ENCODE measurements at places on chromosomes 7 and 10.

DNA sequence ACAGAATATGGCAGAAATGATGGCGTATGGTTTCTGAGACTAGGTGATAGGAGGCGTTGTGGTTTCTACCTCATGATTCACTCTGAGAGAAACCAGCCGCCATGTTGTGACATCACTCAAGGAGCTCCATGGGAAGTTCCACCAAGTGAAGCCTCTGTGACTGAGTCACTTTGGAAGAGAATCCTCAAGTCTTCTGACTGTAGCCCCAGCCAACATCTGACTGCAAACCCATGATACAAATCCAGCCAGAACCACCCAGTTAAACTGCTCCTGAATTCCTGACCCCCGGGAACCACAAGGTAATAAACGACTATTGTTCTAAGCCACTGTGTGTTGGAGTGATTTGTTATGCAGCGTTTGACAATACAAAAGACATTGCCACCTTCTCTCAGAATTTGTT is 91.1 kb upstream of the CARD11 start:
- DNase-seq, result no peak

GRCh38 chr7:100864263-100864845 is 2.8 kb upstream of the TRIP6 start:
- no peak for DNase-seq

DNA sequence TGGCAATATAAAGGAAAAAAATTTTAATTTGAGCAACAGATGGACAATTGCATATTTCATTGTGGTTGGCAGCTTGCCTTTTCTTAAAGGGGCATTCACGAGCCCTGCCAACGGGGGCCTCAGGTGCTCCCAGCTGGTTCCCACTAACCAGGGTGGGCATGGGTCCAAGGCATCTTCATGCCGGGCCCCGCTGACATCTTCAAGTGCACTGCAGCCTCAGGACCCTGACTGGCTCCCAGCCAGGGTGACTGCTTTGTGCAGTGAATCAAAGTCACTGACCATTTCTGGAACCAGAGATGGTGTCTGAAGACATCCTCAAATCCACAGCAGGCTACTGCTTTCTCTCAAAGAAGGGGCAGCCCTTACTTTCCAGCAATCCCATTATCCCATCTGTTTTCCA is 275.2 kb upstream of the MGMT start:
- DNase-seq, result no peak

GRCh38 chr10:93334901-93335327 is 147.2 kb downstream of the MYOF start:
- DNase-seq, result no peak

DNA sequence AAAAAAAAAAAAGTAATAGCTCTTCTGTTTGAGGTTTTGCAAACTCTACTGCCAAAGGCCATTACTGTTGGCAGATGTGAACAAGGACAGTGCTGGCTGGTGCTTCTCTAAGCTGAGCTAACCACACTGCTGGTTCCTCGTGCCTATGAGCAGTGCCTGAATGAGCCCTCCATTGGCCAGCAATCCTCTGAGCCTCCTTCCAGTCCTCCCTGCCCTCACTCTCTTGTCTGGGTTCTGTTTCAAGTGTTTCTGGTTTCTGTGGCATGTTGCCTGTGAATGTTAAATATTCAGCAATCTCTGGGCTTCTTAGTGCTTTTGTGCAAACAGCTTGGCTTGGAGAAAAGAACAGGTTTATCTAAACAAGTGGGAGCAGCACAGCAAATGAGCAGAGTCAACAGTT is 161.3 kb upstream of the AUTS2 start:
- DNase-seq, result no peak

DNA sequence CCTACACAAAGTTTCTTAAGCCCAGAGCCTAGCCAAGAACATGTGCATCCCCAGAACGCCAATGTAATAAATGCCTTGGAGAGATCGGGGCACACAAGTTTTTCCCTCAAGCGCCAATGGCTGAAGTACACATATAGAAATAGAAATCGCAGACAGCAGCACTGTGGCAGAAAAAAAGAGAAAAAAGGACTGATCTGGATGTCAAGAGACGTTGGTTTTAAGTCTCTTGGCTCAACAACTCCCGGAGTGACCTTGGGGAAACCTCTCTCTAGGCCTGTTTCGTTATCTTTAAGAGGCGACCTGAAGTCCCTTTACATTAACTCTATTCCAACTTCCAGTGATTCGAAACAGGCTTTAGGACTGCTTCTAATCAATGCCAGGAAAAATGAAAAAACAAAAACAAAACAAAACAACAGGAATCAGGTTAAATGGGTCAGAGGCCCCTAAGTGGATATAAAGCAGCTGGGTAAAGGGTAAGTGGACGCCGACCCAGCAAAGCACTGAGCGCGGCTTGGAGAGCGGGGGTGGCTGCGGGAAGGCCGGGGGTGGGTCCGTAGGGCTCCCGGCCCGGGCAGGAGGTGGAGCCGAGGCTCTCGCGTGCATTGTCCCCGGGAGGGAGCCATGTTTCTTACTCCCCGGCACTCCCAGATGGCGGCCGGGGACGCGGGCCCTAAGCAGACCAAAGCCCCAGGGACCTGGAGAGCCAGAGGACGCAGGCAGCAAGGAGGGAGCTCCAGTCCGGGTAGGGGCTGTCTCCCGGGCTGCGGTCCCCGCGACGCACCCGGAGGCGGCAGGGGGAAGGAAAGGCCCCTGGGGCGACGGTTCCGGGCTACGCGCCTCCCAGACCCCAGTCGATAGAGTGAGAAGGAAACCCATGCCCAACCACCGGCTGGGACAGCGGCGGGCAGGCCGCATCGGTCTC is 757 bp downstream of the EIF3A start:
- no peak for DNase-seq

DNA sequence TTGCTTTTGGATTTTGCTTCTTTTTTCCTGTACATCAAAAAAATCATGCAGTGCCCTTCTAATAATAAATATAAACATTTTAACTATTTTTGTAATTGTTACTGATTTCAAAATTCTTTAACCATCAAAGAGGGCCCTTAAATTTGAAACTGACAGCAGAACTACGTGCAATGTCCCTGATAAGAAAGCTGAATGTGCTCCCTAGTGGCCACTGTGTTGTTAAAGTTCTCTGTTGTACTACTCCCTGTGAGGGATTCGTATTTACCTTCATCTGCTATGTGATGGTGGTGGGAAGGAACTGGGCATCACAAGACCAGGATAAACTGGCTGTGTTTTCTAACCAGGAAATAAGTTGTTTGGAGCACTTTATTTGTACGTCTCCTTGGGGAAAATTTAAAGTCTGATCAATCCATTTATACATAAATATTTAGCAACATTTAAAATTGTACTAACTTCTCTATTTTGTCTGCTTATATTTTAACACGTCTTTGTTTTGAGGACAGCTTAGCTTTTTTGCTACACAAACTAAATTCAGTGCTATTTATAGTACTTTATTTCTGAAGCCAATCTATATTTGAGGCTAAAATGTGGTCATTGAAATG is 322.4 kb downstream of the HGF start:
- no peak for DNase-seq

- DNase-seq, result no peak
Observed at GRCh38 chr10:21079330-21079658, 182.2 kb upstream of the NEBL start.

GRCh38 chr7:55286666-55287065 is 78.5 kb upstream of the LANCL2 start:
- DNase-seq, result no peak

DNA sequence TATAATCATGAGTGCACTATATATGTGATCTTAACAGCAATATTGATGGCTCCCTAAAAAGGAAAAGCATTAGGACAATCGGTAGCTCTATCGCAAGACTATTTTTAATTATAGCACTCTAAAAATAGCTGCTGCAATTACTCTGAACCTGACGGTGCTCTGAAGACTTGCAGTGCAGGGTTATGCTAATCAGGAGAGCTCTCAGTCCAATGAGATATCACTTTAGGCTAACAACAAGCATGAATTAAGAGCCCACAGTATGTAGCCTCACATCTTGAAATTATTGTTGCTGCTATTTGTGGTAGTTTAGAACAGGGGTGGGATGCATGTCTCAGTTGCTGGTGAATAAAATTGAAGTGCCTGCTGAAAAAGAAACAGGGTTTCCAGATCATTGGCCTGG is 515.8 kb upstream of the AKR1E2 start:
- no peak for DNase-seq

- DNase-seq, result no peak
Observed at GRCh38 chr7:115066050-115066449, 144.2 kb downstream of the MDFIC start.

DNA sequence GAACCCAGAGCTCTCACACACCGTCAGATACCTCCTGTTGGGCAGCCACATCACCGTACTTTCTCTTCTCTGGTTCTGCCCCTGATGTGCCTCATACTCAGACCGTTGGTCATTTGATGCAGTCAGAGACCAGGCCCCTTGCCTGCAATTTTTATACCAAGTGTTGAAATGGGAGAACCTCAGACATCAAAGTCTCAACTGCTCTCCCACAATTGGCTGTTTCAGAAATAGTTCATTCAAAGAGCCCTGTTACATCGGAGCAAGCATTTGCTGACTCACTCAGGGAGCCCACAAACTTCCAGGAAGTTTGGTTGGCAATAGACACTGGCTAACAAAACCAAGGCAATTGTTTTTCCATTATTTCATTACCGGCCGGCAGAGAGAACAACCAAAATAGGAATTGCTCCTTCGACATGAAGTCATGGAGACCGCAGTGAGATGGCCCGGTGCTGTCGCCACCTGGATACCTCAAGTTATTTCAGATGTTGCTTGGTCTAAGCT is 33.5 kb upstream of the ADAM12 start:
- no peak for DNase-seq

DNA sequence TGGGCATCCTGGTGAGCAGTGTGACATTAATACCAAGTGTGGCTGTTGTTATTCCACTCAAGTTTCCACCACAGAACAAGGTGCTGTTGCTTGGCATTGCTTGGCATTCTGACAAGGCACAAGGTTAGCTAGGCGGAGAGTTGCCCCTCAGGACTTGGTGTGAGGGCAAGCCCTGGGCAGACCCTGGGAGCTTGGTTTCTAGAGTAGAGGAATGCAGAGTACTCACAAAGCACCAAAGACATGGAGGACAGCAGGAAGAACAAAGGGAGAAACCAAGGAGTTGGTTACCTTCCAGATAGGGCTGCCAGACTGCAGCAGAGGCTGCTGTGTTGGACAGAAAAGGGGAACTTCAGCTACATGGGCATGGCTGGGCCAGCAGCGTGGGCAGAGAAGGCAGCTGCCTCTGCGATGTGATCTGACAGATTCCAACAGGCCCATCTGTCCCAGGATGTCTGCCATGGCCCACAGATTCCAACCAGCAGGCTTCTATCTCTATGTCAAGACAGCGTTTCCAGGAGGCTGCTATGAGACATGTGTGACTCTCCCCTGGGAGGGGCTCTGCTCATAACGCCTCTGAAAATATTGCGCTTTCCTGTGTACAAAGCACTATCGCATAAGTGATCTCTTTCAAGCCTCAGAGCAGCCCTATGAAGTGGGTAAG is 1.8 kb downstream of the GOLGA7B start:
- no peak for DNase-seq

DNA sequence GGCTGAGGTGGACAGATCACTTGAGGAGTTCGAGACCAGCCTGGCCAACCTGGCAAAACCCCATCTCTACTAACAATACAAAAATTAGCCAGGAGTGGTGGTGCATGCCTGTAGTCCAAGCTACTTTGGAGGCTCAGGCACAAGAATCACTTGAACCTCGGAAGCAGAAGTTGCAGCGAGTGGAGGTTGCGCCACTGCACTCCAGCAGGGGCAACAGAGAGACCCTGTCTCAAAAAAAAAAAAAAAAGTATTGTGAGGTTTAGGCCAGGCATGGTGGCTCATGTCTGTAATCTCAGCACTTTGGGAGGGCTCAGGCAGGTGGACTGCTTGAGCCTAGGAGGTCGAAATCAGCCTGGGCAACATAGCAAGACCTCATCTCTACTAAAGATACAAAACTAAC is 16.0 kb downstream of the TET1 start:
- DNase-seq, result no peak

DNA sequence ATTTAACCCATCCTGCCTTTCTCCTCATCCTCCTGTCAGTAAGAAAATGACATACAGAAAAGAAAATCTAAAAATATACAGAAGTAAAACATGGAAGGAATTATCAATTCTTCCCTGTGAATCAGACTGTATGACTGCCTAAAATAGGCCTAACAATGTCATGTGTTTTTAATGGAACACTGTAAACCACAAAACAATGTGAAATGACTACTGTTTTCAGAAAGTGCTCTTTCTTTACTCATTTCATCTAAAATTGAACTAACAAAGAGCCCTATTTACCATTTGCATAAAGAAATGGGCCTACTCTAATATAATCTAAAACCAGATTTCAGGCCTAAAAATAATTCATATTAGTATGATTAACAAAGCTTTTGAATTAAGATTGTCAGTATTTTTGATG is 35.7 kb downstream of the SEMA3E start:
- no peak for DNase-seq

- DNase-seq, result no peak
Observed at GRCh38 chr7:5494683-5495561, 71.3 kb upstream of the TNRC18 start.

DNA sequence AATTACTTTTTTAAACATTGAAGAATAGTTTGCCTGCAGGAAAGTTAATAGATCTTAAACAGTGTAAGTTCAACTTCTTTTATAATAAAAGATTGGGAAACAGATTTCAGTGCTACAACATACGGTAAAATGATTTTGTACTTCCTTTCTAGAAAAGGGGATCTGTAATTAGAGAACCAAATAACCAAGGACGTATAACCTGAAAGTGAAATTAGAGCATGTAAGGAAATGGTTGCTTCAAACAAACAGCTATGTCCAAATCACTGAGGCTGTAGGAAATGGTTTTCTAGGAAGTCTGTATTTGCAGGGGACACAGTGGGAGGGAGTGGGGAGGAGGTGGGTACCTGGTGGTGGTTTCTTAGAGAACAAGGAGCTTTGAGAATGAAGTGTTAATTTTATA is 57.9 kb upstream of the EXOC6 start:
- no peak for DNase-seq

DNA sequence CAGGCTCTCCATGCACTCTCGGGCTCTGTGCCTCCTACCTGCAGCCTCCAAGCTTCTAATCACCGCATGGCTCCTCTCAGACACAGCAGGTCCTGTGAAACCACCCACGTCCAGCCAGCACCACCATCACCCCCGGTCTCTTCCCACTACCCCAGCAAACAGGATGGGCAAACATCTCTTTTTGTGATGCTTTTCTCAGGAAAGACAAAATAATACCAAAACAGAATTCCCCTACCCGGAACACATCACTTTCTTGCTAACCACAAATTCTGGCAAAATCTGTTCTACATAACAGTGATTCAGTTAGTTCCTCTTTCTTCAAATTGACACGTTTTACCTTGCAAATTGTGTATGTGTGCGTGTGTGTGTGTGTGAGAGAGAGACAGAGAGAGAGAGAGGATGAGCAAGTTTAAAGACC is 6.5 kb downstream of the SNX8 start:
- no peak for DNase-seq

GRCh38 chr7:141294143-141294829 is 220.4 kb downstream of the TMEM178B start:
- no peak for DNase-seq

- DNase-seq, result no peak
Observed at GRCh38 chr7:45033261-45033930, 33.4 kb downstream of the CCM2 start.

GRCh38 chr10:91042069-91042468 is 121.2 kb upstream of the ANKRD1 start:
- DNase-seq, result no peak
